ENCODE measurements at places on chromosomes 2 and 18.

DNA sequence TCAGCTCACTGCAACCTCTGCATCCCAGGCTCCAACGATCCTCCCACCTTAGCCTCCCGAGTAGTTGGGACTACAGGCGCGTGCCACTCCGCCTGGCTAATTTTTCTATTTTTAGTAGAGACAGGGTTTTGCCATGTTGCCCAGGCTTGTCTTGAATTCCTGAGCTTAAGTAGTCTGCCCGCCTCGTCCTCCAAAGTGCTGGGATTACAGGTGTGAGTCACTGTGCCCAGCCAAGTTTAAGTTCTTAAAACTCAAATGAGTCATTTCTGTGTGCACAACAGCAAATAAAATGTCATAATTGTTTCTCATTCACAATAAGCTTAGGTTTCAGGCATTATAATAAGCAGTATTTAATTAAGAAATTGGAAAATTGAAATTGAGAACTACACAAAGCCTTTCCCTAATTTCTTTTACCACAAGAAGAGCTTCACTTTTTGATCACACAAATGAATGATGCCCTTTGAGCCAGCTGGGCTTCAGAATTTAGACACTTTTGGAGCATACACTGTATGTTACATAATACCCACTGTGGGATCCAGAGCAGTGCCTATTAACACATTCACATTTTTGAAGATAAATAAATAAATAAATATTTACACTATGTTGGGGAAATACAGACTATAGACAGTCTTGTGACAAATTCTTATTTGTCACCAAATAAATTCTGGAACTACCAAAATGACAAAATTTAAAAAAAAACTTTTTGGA is 8.6 kb upstream of the ME2 start:
- no peak for DNase-seq

GRCh38 chr2:52135235-52135634 is 1103.3 kb upstream of the NRXN1 start:
- no peak for DNase-seq

GRCh38 chr2:44550561-44550960 is 188.8 kb downstream of the CAMKMT start:
- no peak for DNase-seq

DNA sequence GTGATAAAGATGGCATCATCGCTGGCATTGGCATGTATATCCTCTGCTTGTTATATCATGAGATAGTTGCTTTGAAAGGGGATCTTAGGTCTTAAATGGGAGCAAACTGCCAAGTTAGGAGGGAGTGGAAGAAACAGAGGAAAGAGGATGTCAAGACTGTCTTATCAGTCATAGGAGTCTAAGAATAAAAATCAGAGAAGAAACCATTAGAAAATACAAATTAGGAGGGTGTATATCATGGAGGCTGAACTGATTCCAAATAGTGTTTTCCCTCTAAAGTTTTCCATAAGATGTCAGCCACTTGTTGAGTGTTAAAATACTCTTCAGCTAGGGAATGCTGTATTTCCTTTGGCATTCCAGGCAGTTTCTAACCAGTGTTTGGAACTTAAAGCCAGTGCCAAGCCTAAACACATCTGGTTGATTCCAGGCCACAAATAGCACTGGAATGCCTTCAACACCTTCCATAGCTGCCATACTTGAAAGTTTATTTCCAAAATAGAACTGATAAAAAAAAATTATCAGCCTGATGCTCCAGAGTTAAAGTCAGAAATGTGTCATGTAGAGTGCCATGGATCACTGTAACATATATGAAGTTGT is 129.4 kb downstream of the ZEB2 start:
- DNase-seq, result no peak

DNA sequence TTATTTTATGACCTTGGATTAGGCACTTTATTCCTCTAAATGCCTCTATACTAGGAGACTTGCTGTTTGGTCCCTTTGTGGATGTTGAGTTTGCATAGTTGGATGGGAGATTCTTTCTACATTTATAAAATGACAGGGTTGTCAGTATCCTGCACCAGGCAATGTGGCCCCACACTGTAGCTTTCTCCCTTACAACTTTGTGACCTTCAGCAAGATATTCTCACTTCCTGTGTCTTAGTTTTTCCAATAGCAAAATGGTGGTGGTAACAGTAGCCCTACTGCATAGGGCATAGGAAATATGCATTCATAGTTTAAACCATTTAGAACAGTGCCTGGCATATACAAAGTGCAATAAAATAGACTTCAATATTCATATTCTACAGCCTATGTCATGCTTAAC is 128.3 kb downstream of the TXNL1 start:
- no peak for DNase-seq

DNA sequence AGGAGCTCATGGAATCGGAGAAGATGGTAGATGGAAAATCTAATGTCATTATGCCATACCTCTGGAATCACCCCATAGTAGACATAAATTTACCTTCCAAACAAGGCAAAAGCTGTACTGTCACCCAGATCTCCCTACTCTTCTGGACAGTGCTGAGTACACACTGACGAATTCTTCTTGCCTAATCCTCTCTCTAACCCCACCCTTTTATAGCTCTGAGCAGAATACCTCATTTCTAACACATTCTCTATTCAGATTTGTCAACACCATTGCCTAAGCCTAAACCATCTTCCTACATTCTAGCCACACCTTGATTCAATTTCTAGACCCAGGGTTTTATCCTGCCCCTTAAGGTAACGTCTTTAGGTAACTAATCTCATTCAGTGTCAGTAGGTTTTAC is 321.0 kb upstream of the NRP2 start:
- no peak for DNase-seq

DNA sequence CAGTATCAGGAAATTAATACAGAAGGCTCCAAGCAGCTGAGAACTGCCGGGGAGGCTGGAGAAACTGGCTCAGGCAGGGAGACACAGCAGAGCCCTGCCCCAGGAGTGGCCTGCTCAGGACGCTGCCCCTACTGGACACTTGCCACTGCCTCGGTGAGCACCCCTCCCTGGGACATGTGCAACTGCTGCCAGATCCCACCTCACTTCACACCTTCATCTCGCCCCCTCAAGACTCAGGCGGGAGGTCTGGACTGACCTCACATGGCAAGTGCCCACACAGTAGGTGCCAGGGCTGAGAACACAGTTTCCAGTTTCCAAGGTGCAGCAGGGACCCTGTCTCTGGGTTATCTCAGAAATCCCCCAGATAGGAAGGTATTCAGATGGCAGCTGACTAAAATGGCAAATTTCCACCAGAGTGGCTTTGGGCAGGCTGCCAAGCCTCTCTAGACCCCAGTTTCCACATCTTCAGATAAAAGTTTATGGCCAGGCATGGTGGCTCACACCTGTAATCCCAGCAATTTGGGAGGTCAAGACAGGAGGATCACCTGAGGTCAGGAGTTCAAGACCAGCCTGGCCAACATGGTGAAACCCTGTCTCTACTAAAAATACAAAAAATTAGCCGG is 33.7 kb upstream of the LBH start:
- no peak for DNase-seq

GRCh38 chr2:57598551-57598950 is 448.1 kb upstream of the VRK2 start:
- DNase-seq, result no peak

Data from NK-92 treated with Interleukin-12 subunit alpha and Interleukin-12 subunit beta, amount 100 ng/mL, for 24 hours (cell line).